SK-MEL-5 (cell line): ENCODE measurements at places on chromosomes 5 and 9. TPM values are rescaled to one million over a fixed set of nuclear protein-coding genes. Genes with fewer than 3 reads are reported as not detected.

GRCh38 chr5:116806836-116807235 is 232.2 kb upstream of the SEMA6A start:
- no peak for DNase-seq

DNA sequence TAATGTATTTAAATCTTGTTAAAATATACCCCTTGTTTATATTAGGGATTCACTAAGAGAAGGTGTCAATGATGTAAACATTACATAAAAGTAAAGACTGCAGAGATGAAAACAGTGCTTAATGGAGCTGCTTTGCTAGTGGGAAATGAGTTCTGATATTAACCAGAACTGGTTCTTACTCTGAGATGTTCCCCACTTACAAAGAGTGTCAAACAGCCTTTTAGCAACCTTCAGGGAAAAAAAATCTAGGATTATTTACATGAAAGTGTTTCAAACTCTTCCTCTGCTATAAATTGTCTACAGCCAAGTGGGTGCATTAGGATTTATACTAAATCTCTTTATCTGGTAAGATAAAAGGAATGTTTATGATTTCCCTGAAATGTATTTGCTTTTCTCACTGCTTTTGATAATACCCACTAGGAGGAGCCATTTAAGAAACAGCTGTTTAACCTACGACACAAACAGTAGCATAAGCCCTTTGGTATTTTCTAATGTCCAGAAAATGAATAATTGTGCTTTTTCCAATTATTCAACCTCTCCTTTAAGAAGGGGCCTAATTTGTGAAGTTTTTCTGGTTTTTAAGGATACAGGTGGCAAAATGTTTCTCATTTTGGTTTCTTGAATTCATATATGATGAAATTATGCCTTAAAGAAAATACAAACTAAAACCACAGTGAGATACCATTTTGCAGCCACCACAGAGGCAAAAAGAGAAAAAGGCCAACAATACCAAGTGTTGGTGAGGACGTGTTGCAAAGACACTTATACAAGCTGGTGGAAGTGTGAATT is 186.3 kb downstream of the TLE4 start:
- DNase-seq = no peak

GRCh38 chr9:109186857-109187520 is 19.9 kb upstream of the FRRS1L start:
- no peak for DNase-seq

GRCh38 chr5:178535299-178536175 is 54.7 kb downstream of the COL23A1 start:
- no peak for DNase-seq

DNA sequence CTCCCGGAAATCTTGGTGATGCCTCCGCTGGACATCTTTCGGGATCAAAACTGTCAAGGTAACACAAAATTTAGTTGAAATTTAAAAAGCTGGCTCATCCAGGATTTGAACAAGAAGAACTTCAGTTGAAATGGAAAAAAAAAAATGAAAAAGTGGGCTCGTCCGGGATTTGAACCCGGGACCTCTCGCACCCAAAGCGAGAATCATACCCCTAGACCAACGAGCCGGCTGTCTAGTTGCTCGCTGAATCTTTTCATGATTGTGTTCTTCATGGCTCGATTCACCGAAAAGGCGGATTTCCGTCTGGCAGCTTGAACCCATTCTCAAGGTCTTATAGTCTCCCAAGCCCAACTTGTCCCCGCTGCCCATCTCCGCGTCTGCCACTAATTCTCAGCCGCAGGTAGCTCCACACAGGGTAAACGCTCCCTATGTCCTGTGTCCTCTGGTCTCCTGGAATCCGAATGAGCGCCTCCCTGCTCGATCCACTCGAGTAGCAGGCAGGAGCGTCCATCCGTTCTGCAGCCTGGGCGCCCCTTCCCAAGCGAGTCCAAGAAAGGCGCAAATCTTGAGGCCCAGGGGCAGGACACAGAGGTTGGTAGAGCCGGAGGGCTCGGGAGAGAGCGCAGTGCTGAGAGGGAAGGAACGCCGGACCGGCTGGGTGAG is 16.2 kb downstream of the TRIM7 start:
- DNase-seq = peak; percentile 84

GRCh38 chr5:167816354-167816753 is 475.1 kb upstream of the WWC1 start:
- no peak for DNase-seq

DNA sequence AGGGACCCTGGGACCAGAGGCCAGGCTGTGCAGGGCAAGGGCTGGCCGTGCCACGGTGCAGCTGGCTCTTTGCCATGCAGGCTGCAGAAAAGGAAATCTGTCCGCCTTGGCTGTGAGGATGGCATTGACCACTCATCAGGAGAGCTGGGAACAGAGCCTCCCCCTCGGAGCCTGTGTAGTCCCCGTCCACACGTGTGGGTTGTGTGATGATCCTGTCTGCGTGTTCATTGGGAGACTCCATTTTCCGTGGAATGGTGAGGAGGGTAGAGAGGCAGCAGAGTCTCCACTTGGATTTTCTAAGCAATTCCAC is 47.7 kb downstream of the EHMT1 start:
- no peak for DNase-seq

DNA sequence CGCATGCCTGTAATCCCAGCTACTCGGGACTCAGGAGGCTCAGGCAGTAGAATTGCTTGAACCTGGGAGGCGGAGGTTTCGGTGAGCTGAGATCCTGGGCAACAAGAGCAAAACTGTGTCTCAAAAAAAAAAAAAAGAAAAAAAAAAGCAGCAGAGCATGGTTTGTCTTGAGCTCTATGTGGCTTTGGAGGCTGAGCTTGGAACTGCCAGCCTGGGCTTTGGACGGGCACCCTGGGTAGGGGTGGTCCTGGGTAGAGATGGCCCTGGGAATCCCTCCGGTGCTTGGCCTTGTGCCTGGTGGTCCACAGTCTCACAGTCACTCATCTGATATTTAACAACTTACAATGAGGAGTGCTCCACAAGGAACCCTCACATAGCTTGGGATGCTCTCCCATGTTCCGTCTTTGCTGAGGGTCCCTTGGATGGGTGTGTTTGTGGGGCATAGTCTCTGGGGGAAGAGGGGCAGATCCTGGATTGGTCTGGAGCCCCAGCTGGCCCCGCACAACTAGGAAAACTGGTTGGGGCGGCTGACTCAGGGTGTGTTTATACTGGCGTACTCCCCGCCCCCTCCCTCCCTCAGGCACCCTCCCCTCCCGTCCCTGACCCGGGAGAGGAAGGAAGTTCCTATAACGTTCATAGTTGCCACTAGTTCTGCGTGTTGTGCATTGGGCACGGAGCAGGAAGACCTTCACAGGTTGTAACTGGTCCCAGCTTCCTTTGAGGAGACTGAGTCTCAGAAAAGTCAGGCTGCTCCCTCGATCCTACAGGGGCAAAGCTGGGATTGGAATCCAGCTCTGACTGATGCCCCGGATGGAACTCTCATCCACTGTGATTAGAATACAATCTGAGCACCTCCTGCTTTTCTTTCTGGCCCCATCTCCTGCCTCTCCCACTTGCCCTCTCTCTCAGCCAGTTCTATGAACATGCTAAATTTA is 11.2 kb downstream of the IER5L start:
- DNase-seq = no peak

DNA sequence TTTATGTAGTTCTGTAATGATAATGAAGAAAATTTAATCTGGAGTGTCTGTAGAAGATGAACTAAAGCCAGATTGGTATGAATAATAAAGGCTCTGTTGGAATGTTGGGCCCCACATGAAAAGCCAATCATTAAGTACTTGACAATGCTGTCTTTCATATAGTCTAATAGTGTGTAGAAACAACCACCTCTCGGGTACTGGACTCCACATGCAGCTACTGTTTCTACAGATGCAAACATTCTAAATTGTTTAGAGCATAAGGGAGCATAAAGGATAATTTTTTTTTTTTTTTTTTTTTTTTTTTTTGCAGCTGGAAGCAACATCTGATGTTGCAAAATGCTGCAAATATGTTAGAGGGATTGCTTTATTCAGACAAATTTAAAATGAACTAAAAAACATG is 354.3 kb downstream of the KCTD16 start:
- DNase-seq = no peak

DNA sequence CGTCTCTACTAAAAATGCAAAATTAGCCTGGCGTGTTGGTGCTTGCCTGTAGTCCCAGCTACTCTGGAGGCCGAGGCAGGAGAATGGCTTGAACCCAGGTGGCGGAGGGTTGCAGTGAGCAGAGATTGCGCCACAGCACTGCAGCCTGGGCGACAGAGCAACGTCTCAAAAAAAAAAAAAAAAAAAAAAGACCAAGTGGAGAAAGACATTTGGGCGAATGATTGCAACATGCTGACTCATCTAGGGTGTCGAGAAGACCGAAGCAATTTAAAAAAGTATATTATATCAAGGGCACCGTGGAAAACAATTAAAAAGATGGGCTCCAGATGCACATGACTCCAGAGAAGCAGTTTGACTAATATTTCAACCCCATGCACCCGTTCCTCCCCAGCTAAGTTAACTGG is 9.2 kb downstream of the KLF4 start:
- peak; percentile 11 for DNase-seq

GRCh38 chr9:92425474-92425873 is 1.2 kb upstream of the OMD start:
- DNase-seq = no peak

GRCh38 chr9:117434566-117434965 is 19.7 kb upstream of the ASTN2 start:
- no peak for DNase-seq

- no peak for DNase-seq
These were observed 77.5 kb upstream of the IFNE start for GRCh38 chr9:21559402-21560280.

DNA sequence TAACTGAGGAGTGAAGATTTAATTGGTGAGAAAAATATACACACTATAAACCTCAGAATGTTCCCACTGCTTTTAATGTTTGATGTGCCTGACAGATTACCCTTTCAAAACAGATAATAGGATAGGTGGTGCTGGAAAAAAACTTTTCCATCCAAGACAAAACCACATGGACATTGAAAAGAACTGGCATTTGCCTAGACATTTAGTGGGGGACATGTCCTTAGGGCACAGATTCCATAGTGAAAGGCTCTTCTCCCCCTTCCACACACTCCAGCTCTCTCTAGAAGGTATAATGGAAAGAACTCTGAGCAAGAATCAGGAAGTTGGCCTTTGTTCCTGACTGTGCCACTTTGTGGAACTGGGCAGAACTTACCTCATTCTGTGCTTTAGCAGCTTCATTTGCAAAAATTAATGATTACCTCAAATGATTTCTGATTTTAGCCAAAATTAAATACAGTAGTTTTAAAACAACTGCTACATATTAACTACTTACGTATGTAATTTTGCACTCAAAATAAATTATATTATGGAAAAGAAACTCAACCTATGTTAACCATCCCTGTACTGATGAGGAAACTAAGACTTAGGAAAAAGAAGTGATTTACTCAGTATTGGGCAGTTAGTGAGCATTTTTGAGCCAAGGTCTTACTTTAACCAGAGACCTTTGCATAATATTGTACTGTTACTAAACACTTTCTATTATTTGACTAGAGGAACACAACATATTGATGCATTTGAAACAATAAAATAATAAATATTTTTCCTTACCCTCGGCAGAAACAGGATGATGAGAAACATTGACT is 43.3 kb downstream of the TMC1 start:
- DNase-seq = no peak

DNA sequence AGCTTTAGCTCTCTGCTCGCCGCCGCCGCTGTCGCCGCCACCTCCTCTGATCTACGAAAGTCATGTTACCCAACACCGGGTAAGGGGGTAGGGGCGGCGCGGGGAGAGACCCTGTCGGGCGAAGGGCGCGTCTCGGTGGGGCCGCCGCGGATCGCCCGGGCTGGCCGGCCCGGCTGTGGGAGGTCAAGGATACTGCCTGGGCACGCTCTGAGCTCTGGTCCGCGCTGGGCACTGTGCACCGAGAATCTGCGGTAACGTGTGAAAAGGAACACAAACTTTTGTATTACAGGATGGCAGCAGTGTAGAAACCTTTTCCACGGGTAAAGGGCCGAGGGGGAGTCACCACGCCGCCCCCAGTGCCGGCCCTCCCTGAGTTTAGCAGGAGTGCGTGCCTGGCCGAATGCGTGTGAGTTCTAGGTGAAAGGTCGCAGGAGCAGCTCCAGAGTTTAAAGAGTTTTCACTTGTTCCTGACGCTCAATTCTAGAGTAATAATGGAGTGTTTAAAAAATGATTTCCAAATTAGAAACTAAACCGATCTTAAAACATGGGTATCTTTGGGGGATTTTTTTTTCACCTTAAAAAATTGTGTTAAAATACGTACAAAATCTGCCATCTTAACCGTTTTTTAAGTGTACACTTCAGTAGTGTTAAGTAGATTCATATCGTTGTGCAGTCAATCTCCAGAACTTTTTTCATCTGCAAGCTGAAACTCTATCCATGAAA is at the start of gene HSDL2:
Gene HSDL2 (plus strand): TSS at position 7 of the 723 bp plus-strand sequence. CDS start 56 bp downstream, at position 63.
- no peak for DNase-seq

DNA sequence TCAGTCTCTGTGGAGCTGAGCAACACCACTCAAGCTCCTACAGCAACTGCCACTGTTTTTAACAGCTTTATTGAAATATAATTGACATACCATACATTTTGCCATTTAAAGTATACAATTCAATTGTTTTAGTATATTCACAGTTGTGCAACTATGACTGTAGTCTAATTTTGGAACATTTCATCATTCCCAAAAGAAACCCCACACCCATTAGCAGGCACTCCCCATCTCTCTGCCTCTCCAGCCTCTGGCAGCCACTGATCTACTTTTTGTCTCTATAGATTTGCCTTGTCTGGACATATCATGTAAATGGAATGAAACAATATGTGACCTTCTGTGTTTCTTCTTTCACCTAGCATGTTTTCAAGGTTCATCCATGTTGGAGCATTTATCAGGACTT is 43.5 kb downstream of the RUSC2 start:
- no peak for DNase-seq

HAND1 gene
- total RNA-seq = not detected in 2 replicates

UCK1 gene
- total RNA-seq = 42.9 and 46.8 TPM in 2 replicates

PITX1 gene
- total RNA-seq = 0.11 and 0.18 TPM in 2 replicates

PCDHB15 gene
- 1.1 and 1.6 TPM in 2 replicates for total RNA-seq

CCDC171 gene
- 71.0 and 72.9 TPM in 2 replicates for total RNA-seq

PIK3R1 gene
- 60.0 and 64.6 TPM in 2 replicates for total RNA-seq

PCA3 gene
- 0.13 and 0.21 TPM in 2 replicates for total RNA-seq

CTSV gene
- 22.1 and 24.4 TPM in 2 replicates for total RNA-seq

STK32A gene
- total RNA-seq = 37.9 and 41.2 TPM in 2 replicates

FAM78A gene
- 2.0 and 2.1 TPM in 2 replicates for total RNA-seq

ARL14EPL gene
- total RNA-seq = not detected in 2 replicates

CDH6 gene
- total RNA-seq = not detected in 2 replicates
